ENCODE measurements at places on chromosomes 12 and 14.

GRCh38 chr12:62776575-62776974 lies 158.4 kb downstream of the PPM1H start:
- DNase-seq = no peak

- no peak for DNase-seq
These were observed 972 bp upstream of the DCTN2 start for GRCh38 chr12:57548013-57548315.

DNA sequence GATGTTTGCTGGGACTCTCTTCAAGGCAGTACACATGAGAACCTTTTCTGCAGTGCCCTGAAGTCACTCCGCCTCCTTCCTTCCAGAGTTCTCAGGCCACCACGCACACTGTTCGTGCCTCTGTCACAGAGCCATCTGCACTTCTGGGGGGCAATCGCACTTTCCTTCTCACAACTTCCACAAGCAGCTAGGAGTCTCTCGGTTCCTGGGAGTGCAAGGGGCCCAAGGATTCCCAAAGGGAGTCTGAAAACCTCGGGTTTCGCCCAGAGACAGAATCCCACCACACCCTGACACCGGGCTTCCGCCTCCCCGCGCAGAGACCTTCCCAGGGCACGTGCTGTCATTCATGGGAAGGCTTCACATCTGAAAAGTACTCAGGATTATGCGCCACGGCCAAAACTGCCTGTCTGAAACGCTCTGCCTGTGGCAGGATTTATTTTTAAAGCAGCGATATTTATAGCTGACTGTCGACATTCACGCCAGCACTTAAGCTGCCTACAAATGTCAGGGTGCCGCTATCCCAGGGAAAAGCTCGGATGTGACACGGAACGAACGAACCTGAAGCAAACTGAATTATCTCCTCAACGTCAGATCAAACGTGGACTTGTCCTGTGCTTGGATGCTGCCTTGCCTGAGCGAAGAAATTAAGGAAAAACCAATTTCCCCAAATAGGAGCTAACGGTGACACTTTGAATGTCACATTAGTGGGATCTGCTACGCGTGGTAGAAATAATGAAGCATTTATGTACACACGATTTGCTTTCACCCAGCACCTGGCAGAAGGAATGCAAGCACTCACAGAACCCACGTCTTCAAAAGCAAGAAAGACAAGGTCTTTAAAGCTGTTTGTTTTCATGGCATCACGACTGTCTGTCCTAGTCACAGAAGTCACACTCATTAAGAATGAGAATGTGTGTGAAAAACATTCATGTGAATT lies 154.0 kb downstream of the PIWIL1 start:
- no peak for DNase-seq

DNA sequence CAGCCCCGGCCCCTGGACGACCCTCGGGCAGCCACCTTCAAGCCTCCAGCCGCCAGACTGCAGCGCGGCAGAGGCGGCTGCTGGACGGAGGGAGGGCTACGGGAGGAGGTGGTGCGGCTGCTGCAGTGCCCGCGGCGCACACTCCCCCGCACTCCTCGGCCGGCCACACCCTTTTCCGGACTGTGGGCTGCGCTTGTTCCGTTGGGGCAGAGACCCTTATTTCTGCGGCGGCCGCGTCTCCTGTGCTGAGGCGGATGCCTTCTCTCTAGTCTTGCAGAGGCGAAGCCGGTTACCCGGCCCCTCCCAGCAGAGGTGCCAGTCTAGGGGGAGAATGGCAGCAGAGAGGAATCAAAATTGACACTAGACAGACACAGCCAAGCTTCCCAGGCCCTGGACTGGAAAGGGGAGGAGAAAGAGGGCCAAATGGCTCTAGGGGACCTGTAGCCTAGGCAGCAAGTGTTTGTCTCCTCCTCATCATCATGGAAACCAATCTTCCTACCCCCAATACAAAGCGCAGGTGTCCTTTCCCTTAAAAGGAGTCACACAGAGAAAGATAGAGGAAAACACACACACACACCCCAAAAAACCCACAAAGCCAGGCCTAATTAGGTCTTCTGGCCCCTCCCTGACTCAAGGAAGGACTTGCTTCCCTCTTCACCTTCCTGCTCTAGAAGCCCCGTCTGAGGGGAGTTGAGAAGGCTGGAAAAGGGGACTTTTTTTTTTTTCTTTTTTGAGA lies 1.3 kb downstream of the ESYT1 start:
- DNase-seq = peak; percentile 75

DNA sequence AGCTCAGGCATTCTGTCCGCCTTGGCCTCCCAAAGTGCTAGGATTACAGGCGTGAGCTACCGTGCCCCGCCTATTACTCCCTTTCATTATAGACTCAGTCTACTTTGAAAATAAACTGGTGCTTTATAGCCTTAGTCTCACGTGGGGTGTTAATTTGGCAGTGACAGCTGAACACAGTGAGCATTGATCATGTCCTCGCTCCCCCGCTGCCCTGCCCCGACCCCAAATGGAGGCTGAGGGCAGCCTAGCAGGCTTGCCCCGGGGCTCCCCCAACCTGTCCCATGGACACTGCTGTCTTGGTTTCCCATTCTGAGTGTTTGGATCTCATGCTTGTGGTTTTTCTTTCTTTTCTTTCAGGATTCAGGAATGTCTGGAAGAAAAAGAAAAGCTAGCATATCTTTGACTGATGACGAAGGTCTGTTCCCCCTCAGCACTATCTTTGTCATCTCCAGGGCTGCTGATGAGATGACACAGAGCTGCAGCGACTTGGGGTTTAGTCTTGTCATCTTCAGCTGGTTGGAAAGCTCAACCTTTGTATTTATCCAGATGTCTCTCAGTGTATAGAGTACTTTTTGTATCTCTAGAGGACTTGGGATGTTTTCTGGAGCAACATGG lies 42.2 kb downstream of the EP400 start:
- no peak for DNase-seq

DNA sequence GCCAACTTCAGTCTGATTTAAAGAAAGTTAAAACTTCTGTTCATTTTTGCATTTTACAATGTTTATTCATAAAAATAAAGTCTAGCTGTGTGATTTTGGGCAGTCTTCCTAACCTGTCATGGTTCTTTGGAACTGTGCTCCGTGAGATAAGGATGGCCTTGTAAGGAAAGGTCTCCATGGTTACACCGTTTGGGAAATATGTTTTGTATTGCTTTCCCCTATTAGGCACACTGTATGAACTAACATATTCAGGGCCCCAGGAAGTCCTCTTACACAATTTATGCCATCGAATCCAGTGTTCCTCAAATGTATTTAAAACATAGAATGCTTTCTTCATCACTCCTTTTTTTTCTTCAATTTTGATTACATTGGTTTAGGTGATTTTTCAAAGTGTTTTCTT lies 54.5 kb downstream of the APAF1 start:
- no peak for DNase-seq

DNA sequence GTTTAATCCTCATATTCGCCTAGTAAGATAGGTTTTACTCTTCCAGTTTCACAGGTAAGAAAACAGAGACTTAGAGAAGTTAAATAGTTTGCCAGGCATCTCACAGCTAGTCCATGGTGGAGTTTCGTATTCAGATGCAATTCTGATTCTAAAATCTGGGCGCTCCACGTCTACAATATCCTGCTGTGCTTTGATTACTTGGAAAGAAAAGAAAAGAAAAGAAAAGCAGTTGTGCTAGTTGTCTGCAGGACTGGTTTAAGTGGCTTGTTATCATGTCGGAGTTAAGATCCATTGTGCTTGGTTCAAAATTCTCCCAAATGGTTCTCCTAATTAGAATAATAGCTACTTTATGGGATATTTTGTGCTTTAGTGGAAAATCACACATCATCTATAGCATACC lies 18.6 kb downstream of the AKAP3 start:
- DNase-seq = no peak

DNA sequence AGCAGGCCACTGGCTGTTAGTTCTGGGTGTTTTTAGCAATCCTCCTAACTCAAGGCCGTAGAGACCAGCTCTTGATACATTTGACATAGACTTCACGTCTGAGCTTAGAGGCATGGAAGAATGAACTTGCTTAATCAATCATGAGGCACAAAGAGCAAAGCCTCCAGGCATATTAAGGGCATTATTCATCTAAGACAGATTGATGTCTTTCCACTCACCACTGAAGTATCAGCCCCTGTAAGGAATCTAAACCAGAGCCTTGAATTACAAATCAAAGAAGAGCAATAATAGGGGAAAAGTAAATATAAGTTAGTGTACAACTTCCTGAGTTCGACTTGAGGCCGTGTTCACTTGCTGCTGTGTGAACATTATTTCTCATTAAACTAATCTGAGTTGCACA lies 1470.7 kb downstream of the AACS start:
- DNase-seq = no peak

GRCh38 chr12:116610971-116611541 lies 51.9 kb downstream of the MAP1LC3B2 start:
- no peak for DNase-seq

GRCh38 chr12:78886719-78887407 lies 22.3 kb downstream of the SYT1 start:
- DNase-seq = no peak

- DNase-seq = no peak
These were observed 23.8 kb downstream of the SLC6A13 start for GRCh38 chr12:238736-239398.

- no peak for DNase-seq
These were observed 19.6 kb downstream of the POMT2 start for GRCh38 chr14:77301103-77301502.

GRCh38 chr12:73361156-73361863 lies 1089.1 kb downstream of the TRHDE start:
- DNase-seq = no peak
